ENCODE measurements at places on chromosomes 1 and 21.

GRCh38 chr1:208300084-208300770 lies 56.0 kb upstream of the PLXNA2 start:
- DNase-seq = no peak

GRCh38 chr21:46023555-46023954 lies 42.0 kb downstream of the COL6A1 start:
- no peak for DNase-seq

DNA sequence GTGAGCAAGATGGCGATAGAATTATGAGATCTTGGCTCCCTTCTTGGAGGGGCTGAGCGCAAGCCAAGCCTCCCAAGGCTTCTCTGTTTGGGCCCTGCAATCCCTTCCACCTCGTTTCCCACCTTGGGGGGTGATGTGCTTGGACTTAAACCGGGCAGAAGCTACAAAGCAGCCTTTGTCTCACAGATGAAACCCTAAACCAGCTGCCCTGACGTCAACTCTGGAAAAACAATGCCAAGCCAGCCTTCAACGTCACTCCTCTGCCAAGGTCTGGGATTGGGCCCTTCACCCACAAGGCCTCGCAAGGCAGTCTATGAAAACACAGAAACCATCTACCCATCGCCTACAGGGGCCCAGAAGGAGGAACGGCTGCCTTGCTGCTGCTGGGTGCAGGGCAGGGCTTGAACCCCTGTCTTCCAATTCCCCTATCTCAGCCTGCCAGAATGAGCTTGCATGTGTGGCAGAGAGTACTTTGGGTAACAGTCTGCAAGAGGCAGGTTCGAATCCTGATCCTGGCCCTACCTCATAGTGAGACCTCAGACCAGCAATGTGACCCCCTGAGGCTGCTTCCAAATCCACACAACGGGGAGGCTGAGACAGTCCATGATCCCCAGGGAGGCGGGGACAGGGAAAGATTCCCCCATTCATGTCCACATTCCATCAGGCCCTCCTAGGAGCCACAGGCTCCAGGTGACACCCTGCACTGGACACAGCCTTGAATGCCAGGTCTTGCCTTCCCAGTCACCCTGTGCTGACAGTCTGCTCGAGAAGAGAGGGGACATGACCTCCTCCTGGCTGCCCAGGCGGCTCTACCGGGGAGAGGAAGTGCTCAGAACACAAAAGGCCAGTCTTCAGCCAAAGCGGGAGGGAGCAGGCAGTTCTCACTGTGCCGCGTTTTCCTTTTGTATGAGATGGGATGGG lies 15.0 kb downstream of the IFFO2 start:
- DNase-seq = no peak

- no peak for DNase-seq
Measured at GRCh38 chr21:44078411-44078981, 28.7 kb upstream of the PWP2 start.

DNA sequence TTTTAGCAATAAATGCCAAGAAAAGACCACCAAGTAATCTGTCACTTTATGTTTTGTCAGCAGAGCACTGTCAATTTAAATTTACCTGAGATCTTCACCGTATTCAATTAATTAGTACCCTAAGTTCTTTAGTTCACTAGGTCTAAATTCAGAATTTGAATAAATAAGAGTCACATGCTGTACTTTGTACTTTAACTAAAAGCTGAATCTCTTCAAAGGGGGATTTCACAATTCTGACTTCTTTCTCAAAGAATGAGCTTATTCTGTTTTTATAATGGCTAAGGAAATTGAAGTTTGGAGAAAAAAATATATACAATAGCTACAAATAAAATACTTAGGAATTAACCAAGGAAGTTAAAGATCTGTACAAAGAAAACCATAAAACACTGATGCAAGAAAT lies 2.1 kb upstream of the GNG5 start:
- DNase-seq = no peak

- no peak for DNase-seq
Measured at GRCh38 chr1:193077991-193078390, 18.6 kb downstream of the RO60 start.

DNA sequence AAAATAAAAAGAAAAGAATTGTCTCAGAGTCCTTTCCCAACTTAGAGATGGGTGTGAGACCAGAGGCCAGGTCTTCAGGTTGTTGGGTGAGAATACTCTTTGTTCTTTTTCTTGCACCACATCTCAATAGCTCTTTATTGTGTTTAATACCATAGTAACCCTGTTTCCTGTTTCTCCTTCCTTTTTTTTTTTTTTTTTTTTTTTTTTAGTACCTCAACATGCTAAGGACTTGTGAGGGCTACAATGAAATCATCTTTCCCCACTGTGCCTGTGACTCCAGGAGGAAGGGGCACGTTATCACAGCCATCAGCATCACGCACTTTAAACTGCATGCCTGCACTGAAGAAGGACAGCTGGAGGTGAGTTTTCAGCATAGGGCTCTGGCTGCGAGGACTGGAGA lies 24.4 kb downstream of the CELF3 start:
- DNase-seq = no peak

DNA sequence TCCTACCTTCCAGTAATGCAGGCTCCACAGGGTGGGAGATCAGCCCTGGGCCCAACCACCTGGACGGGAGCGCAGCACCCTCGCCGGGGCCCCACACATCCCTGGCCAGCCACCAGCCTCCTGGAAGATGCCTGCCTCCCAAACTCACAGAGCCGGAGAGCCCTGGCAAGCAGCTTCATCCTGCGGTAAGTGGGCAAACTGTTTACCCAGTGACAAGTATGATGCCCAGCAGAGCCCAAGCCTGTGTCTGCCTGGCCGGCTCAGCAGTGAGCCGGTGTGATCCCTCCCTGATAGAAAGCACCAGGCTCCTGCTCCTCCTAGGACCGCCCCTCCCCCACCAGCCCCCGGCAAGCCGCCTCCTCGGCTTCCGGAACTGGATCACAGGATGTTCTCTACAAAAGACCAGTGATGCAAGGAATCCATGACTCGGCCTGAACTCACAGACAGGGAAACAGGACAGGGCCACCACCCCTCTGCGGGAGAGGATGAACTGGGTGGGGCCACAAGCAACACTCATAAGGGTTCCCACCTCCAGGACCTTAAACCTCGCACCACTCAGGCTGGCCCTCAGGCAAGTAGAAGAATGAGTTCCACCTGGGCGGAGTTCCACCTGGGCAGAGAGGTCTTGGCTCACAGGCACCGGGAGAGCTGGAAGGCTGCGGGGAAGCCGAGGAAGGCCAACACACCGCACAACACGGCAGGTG lies 7.9 kb downstream of the ACOT7 start:
- no peak for DNase-seq

DNA sequence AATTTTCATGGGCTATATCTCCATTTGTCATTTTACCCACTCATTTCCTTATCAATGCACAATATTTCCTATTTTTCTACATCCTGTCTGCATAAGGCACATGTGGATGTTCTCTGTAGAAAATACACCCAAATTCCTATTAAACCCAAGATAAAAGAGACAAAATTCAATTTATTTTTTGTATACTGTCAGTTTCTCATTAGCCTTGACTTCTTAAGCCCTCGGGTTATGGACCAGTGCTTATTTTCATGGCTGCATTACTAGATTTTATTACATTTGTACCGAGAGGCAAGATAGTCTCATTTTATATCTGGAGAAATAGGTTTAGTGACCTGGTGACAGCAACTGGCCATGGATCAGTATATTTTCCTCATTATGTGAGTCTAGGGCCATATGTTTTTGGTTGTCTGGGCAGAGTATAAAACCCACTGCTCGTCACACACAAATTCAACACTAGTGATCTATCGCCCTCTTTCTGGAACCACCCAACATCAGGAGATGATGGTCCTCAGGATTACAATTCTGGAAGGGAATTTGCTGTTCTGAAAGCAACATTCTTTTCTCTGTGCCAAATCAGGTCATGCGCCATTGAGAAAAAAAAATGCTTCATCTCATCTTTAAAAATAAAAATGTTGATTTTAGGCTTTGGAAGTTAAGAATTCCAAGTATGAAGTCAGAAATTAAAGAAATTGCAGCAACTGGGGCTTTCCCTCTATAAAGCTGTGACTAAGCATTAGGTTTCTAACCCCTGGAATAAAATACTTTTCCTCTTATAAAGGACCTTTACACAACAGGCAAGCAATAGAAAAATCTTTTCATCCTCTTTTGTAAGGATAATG lies 81.4 kb downstream of the ASTN1 start:
- no peak for DNase-seq

DNA sequence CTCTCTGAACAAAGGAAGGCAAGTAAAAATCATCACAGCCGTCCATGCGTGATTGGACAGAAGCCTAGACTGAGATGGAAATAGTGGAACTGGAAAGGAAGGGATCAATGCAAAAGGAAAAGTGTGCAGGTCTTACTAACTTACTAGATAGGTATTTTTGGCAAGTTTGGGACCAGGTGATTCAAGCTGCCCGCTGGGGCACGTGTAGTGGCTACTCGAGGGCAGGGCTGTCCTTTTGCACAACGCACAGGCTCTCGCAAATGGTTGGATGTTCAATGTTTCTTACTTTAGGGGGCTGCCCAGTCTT lies 566 bp upstream of the ALG6 start:
- no peak for DNase-seq

- no peak for DNase-seq
Measured at GRCh38 chr1:156750711-156751450, 594 bp downstream of the HDGF start.

DNA sequence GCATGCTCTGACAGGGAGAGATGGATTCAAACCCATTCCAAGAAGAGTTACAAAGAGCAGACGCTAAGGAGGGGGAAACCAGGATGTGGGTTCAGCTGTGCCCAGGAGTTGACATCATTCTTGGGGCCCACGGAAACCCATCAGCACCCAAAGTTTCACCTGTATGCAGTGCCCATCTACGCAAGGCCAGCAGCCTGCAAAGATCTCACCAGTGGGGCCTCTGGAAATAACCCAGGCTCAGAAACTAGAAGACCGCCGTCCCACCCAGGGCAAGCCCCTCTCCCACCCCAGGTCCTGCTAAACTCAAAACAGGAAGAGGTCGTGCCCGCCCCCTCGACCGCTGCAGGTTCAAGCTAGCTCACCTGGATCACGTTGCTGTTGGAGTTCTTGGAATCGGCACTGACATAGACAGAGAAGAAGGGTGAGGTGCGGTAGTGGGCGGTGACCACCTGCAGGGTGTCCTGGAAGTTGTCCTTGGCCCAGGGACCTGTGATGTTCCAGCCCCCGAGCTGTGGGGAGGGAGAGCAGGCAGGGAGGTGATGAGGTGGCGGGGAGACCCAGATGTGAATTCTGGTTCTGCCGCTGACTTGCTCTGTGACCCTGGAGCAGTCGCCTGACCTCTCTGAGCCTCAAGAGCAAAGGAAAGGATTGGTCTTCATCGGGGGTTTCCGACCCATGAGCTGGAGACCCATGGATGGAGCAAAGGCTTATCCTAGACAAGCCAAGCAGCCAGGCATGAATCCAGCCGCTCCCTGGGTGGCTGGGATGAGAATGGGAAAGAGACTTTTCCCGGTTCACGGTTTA lies 31.7 kb downstream of the ECE1 start:
- no peak for DNase-seq

GRCh38 chr21:26572702-26573381 lies at the start of gene CYYR1:
Gene CYYR1, minus strand, starts transcription at chr21:26573286. Its CDS starts 346 bp downstream, at chr21:26572940.
- DNase-seq = no peak

DNA sequence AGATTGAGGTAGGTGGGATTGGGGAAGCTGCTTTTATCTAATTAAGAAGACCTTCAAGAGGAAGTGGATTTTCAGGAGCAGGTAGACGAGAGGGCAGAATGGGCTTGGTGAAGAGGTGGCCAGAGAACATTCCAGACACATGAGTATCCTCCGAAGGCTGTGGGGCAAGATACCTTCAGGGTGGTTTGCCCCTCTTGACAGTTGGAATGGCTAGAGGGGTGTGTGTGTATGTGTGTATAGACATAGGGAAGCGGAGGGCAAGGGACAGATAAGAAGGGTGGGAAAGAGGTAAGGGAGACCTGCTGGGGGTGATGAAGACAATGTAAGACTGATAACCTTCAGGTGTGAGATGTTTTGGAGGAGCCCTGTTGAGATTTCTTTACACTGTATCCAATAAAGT lies 46.8 kb upstream of the TSPAN2 start:
- no peak for DNase-seq

DNA sequence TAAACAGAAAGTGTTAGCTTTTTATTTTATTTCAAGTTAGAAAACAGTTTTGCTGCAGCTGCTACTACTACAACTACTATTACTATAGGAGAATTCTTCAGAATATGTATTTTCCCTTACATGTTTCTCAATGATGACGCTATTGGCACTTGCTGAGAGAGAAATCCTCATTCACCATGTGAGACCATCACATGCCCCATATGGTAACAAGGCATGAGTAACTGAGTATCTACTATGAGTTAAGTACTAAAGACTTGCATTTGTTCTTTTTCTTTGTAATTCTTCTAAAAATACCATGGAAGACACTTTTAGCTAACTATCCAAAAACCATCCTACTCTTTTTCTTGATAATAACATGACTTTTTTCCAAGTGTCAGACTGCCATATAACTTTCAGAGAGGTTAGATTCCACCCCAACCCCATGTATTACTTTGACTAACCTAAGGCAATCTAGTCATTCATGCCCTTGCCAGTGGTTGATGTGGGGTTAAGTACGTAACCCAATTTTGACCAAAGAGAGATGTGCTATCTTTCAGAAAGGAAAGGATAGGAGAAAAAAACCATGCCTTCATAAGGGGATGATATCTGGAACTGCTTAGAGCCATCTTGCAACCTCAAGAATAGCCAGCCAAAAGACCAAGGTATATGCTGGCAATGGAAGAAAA lies 42.9 kb downstream of the COP1 start:
- no peak for DNase-seq

DNA sequence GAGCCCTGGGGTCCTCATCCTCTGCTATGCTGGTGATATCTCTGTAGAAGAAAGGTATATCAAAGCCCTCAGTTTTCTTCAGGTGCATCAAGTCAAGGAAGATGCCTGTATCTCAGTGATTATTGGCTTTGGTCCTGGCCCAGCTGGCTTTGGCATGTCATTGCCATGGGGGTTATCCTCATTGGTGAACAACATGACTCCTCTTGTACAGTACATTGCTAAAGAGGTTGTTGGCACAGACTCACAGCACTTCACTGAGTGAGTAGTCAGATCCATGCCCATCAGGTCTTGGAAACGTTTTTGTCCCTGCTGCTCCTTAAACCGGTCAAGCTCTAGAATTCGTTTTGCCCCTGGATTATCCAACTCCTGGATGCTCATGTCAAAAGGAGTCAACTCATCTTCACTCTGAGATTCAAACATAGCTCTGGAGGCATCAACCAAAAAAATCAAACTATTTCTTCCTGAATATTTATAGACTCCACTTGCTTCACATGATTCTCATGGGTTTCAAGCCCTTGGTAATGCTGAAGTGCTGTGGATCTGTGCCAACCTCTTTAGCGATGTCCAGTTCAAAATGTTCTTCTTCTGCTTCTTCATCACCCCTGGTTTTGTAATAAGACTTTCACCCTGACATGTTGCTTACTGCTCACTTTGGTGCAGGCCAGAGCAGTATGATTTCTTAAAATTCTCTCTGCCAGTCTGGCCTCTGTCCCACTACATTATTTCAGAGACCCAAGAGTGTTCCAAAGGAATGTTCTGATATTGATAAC lies 43.0 kb upstream of the RAB3GAP2 start:
- no peak for DNase-seq

DNA sequence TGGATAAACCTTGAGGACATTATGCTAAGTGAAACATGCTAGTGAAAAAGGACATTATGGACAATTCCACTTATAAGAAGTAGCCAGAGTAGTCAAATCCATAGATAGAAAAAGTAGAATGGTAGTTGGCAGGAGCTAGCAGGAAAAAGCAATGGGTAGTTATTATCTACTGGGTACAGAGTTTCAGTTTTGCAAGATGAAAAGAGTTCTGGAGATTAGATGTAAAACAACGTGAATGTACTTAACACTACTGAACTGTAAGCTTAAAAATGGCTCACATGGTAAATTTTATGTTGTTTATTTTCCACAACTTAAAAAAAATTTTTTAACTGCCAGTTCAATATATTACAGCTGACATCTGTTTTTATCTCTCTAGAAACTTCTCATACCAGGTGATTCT lies 19.4 kb downstream of the JAK1 start:
- no peak for DNase-seq

Measured in NCI-H1436 treated with DMSO at 0.1 percent for 48 hours (cell line).